ENCODE measurements at places on chromosomes 11 and 22. TPM values are rescaled to one million over a fixed set of nuclear protein-coding genes. Genes with fewer than 3 reads are reported as not detected.

TBX10 gene
- total RNA-seq: 0.21 TPM

DDX25 gene
- 20.5 TPM for total RNA-seq

MYH9 gene
- 277 TPM for total RNA-seq

ISX gene
- total RNA-seq: not detected

SUSD2 gene
- 0.94 TPM for total RNA-seq

HBD gene
- not detected for total RNA-seq

OR51I2 gene
- total RNA-seq: not detected

OSM gene
- total RNA-seq: not detected

PIK3C2A gene
- 105 TPM for total RNA-seq

TMEM191B gene
- total RNA-seq: 2.7 TPM

C1QTNF5 gene
- 2.2 TPM for total RNA-seq

KBTBD4 gene
- total RNA-seq: 14.3 TPM

HTR3A gene
- 4.1 TPM for total RNA-seq

KCNJ11 gene
- 10.0 TPM for total RNA-seq

OR51B5 gene
- 0.26 TPM for total RNA-seq

HORMAD2 gene
- not detected for total RNA-seq

PRG3 gene
- not detected for total RNA-seq

MIOX gene
- 0.41 TPM for total RNA-seq

CARD16 gene
- not detected for total RNA-seq

GRK3 gene
- 27.1 TPM for total RNA-seq
